Left lung (tissue), 14 donors: ENCODE measurements at places on chromosomes 16 and 17.
A peak's percentile ranks its signal among the peaks of the same experiment; 100 is the strongest.

- H3K4me3 ChIP-seq, result no peak overlapping the region
- DNase-seq, result no peak
- no peaks in the 10 kb centered on the region for H3K36me3 ChIP-seq
- H3K27me3 ChIP-seq, result no peaks in the 10 kb centered on the region
- H3K27ac ChIP-seq, result no peak overlapping the region
These were observed 87.5 kb upstream of the HLF start for GRCh38 chr17:55177159-55177854.

DNA sequence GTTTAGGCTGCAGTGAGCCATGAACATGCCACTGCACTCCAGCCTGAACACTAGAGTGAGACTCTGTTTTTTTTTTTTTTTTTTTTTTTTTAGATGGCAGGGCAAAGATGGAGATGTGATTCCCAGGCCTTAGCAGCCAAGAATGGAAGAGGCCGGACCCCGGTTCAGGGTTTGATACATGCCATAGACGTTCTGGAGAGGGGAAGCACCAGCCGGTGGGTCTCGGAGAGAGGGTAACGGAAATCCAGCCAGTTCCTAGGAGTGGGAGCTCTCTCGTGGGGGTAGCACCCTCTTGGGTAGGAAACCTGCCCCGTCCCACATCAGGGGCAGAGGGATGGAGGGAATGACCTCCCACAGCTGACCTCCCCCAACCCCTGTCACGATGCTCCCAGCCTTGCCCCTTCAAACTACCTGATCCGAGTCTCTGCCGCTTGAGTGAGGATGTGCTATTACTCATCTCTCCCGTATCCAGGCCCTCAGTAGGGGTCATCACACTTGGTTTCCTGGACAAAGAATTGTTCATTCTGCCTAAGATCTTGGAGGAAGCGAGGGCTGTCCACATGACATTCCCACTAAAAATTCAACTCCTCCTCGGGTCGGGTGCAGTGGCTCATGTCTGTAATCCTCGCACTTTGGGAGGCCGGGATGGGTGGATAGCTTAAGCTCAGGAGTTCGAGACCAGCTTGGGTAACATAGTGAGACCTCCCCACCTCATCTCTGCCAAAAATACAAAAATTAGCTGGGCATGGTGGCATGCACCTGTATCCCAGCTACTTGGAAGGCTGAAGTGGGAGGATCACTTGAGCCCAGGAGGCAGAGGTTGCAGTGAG lies 47.3 kb downstream of the MIS12 start:
- no peak for DNase-seq
- no peaks in the 10 kb centered on the region for H3K36me3 ChIP-seq
- no peak overlapping the region for H3K27ac ChIP-seq
- H3K4me1 ChIP-seq, result no peaks in the 10 kb centered on the region
- no peaks in the 10 kb centered on the region for H3K27me3 ChIP-seq
- H3K4me3 ChIP-seq, result no peak overlapping the region

GRCh38 chr16:78916928-78917545 lies 683.5 kb downstream of the MAF start:
- H3K4me1 ChIP-seq, result no peaks in the 10 kb centered on the region
- H3K27me3 ChIP-seq, result no peaks in the 10 kb centered on the region
- no peak overlapping the region for H3K27ac ChIP-seq
- no peaks in the 10 kb centered on the region for H3K36me3 ChIP-seq
- H3K4me3 ChIP-seq, result no peak overlapping the region
- no peak for DNase-seq

DNA sequence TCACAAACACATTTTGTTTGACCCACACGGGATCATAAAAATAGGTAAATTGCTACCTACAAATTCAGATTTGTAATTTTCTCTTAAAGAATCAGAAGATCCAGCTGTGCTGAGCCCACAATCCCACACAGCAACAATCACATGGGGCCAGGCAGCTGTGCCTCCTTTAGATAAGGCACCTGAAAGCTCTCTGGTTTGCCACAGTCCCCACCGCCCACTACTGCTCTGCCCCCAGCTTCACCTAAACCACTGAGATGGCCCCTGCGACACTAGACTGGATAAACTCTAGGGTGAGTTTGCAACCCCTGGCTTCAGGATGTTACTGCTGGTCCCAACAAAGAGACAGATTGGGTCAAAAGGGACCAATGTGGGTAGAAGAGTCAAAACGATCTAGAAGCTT lies 96.8 kb downstream of the GSG1L start:
- H3K36me3 ChIP-seq, result no peaks in the 10 kb centered on the region
- no peak for DNase-seq
- no peak overlapping the region for H3K27ac ChIP-seq
- no peaks in the 10 kb centered on the region for H3K27me3 ChIP-seq
- no peaks in the 10 kb centered on the region for H3K4me1 ChIP-seq
- no peak overlapping the region for H3K4me3 ChIP-seq

DNA sequence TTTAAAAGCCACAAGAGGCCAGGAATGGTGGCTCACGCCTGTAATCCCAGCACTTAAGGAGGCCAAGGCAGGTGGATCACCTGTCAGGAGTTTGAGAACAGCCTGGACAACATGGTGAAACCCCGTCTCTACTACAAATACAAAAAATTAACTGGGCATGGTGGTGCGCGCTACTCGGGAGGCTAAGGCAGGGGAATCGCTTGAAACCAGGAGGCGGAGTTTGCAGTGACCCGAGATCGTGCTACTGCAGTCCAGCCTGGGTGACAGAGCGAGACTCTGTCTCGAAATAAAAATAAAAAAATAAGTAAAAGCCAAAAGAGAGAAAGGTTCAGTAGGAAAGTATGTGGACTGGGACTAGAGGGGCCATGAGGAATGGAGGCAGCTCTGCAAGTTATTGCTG lies 13.1 kb upstream of the ITGAL start:
- no peaks in the 10 kb centered on the region for H3K36me3 ChIP-seq
- peaks cover 24% of the 10 kb centered on the region for H3K4me1 ChIP-seq
- no peak for DNase-seq
- no peaks in the 10 kb centered on the region for H3K27me3 ChIP-seq
- H3K4me3 ChIP-seq, result no peak overlapping the region

- no peaks in the 10 kb centered on the region for H3K27me3 ChIP-seq
- DNase-seq, result no peak
- H3K27ac ChIP-seq, result no peak overlapping the region
- no peak overlapping the region for H3K4me3 ChIP-seq
These were observed 157.3 kb downstream of the KIF2B start for GRCh38 chr17:53979991-53980390.

GRCh38 chr17:61799812-61800484 lies 63.4 kb downstream of the BRIP1 start:
- H3K4me3 ChIP-seq, result no peak overlapping the region
- H3K27ac ChIP-seq, result no peak overlapping the region
- H3K4me1 ChIP-seq, result no peaks in the 10 kb centered on the region
- no peak for DNase-seq
- no peaks in the 10 kb centered on the region for H3K27me3 ChIP-seq
- H3K36me3 ChIP-seq, result no peaks in the 10 kb centered on the region

GRCh38 chr16:27430512-27430911 lies 28.5 kb downstream of the IL21R start:
- DNase-seq, result no peak
- no peak overlapping the region for H3K4me3 ChIP-seq
- H3K27me3 ChIP-seq, result peaks cover 33% of the 10 kb centered on the region
- no peaks in the 10 kb centered on the region for H3K4me1 ChIP-seq

DNA sequence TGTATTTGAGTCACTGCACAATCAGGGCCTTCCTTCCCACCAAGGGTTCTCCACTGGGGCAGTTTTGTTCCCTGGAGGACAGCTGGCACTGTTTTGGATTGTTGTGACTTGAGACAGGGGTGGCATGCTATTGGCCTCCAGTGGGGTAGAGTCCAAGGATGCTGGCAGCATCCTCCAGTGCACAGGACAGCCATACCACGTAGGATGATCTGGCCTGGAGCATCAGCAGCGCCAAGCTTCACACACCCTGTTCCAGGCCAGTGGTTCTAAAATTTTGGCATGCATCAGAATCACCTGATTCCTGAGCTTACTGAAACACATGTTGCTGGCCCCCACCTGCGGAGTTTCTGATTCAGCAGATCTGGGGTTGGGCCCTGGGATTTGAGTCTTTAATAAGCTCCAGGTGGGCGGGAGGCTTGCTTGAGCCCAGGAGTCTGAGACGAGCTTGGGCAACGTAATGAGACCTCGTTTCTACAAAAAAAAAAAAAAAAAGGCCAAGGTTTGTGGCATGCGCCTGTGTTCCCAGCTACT lies 83.2 kb downstream of the MGAT5B start:
- DNase-seq, result no peak
- no peaks in the 10 kb centered on the region for H3K36me3 ChIP-seq
- H3K27ac ChIP-seq, result no peak overlapping the region
- H3K27me3 ChIP-seq, result peaks cover 2% of the 10 kb centered on the region
- H3K4me1 ChIP-seq, result no peaks in the 10 kb centered on the region

- peak; percentile 38 for DNase-seq
- H3K27ac ChIP-seq, result no peak overlapping the region
- no peak overlapping the region for H3K4me3 ChIP-seq
- H3K4me1 ChIP-seq, result no peaks in the 10 kb centered on the region
- peaks cover 36% of the 10 kb centered on the region for H3K27me3 ChIP-seq
These were observed 84.8 kb upstream of the TNRC6C start for GRCh38 chr17:77873500-77874302.

DNA sequence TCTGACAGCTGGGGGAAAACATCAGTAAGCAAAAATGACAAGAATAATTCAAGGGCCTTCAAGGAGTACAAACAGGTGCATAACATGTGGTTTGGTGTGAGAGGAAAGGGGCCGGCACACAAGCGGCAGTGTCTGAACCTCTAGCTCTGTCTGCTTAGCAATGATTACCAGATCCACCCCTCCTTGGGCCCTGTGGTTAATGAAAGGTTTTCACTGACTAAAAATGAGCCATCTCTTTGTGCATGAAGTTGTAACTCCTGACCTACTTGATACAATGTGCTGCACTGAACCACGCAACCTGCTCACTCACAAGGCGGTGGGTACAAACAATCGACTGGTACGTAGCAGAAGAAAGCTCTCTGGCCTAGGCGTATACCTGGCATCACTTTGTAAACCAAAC lies 15.1 kb downstream of the FAM117A start:
- no peaks in the 10 kb centered on the region for H3K36me3 ChIP-seq
- no peak overlapping the region for H3K4me3 ChIP-seq
- H3K27ac ChIP-seq, result peak overlapping the region; percentile 28
- no peak for DNase-seq
- H3K27me3 ChIP-seq, result no peaks in the 10 kb centered on the region
- peaks cover 25% of the 10 kb centered on the region for H3K4me1 ChIP-seq

GRCh38 chr16:19119564-19119963 lies 5.8 kb downstream of the ITPRIPL2 start:
- H3K36me3 ChIP-seq, result peaks cover 30% of the 10 kb centered on the region
- H3K4me3 ChIP-seq, result no peak overlapping the region
- DNase-seq, result no peak
- H3K27me3 ChIP-seq, result no peaks in the 10 kb centered on the region

DNA sequence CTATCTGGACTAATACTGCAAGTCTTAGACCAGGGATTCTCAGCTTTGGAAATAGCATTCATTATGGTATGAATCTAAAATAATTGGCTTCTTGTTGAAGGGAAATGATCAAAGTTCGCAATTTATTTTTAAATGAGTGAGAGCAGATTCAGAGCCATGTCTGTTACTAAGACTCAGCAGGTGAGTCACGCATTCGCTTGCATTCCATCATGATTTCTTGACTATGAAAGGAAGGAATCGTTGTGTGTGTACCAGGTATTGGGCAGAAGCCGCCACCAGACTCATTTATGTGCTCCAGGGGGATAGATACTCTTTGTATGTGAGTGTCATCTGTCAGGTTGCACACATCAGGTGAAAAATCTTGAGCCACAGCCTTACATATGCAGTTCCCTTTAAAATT lies 10.8 kb downstream of the GSG1L2 start:
- no peaks in the 10 kb centered on the region for H3K4me1 ChIP-seq
- no peaks in the 10 kb centered on the region for H3K27me3 ChIP-seq
- H3K27ac ChIP-seq, result no peak overlapping the region
- H3K36me3 ChIP-seq, result no peaks in the 10 kb centered on the region

- peaks cover 22% of the 10 kb centered on the region for H3K4me1 ChIP-seq
- H3K36me3 ChIP-seq, result no peaks in the 10 kb centered on the region
- peak; percentile 87 for DNase-seq
- H3K27me3 ChIP-seq, result no peaks in the 10 kb centered on the region
- H3K4me3 ChIP-seq, result no peak overlapping the region
These were observed 57.5 kb downstream of the CYB5B start for GRCh38 chr16:69481901-69482341.

DNA sequence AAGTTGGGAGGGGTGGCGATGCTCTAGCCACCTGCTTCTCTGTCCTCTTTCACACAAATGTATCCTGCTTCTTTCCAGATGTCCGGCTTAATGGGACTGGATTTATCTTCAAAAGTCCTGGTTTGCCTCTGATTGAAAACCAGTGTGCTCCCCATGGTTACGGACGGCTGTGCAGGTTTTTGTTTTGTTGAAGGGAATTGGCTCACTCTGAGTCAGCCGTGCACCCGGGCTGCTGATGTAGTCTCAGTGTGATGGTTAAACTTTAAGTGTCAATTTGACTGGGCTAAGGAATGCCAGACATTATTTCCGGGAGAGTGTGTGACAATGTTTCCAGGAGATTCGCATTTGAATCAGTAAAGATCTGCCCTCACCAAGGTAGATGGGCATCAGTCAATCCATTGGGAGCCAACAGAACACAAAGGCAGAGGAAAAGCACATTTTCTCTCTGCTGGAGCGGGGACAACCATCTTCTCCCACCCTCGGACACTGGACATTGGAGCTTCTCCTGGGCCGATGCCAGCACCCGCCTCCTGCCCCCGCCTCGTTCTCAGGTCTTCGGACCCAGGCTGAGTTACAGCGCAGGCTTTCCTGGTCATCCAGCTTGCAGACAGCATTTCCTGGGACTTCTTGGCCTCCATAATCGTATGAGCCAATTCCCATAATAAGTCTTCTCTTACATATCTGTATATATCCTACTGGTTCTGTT lies 126.9 kb upstream of the TNRC6C start:
- no peaks in the 10 kb centered on the region for H3K36me3 ChIP-seq
- H3K4me3 ChIP-seq, result no peak overlapping the region
- no peak for DNase-seq
- H3K4me1 ChIP-seq, result peaks cover 8% of the 10 kb centered on the region
- no peak overlapping the region for H3K27ac ChIP-seq

DNA sequence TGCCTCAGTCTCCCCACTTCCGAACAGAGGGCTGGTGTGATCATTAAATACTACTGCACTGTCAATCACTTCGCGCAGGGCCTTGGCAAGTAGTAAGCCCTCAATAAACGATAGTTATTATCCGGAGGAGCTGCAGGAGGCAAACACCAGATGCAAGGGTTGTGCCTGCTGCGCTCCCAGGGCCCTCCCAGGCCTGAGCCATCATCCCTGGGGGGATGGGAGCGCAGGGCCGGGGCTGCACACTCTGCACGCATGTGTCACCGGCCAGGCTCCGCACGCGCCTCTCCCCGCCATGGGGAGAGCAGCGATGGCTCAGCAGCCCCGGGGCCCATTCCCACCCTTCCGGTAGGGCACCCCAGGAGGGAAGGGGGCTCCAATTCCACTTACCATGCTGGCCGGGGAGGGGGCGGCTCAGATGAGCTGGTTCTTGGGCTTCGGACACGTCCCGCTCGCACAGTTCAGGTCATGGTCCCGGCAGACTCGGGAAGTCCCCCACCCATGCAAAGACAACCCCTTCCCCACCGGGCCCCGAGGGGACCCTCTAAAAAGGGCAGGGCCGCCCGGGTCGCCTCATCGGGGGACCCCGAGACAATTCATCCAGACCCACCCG lies 681 bp downstream of the XPO6 start:
- H3K27ac ChIP-seq, result peak overlapping the region; percentile 87
- H3K36me3 ChIP-seq, result no peaks in the 10 kb centered on the region
- no peaks in the 10 kb centered on the region for H3K27me3 ChIP-seq
- H3K4me3 ChIP-seq, result peak overlapping the region; percentile 83
